Stimulated activated CD4-positive, alpha-beta T cell treated with anti-CD3 and anti-CD28 coated beads, Interleukin-4, amount 100 ng/mL, for 48 hours (primary cell): ENCODE measurements at places on chromosomes 2 and 18.

GRCh38 chr18:22171258-22172119, 2.1 kb downstream of the GATA6 start:
- DNase-seq: no peak

- DNase-seq: no peak
Measured at GRCh38 chr18:49560624-49561288, 1.1 kb upstream of the LIPG start.

- no peak for DNase-seq
Measured at GRCh38 chr2:203553784-203554183, 18.7 kb upstream of the RAPH1 start.

DNA sequence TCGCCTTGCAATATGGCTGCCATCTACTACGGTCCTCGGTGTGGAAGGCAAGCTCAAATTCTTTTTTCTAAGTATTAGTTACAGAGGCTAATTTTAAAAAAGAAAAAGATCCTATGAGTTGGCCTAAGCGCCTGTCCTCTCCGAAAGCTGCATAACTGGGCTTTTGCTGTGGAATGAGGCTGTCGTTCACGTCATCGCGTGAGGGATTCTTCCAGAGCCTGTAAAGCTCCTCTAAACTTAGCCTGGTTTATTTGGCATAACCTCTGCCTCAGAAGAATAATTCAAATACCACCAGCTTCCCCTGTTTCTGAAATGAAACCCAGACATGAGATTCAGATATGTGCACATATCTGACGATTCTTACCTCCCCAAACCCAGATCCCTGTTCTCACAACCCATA, 187.4 kb downstream of the DNER start:
- no peak for DNase-seq

DNA sequence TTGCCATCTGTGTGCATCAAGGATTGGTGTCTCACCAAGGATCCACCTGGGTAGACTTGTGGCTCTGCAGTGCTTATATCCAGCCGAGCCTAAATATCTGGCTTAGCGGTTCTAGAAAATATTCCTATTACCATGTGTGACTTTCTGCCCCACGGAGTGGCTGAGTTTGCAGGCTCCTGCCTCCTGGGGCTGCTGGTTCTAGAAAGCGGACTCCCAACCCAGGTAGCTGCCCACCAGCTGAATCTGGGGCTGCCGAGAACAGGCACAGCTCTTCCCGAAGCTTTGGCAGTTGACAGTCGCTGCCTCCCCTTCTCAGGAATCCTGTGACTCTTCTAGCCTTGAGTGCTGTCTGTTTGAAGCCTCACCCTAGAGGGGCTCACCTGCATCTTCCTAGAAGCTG, 104.6 kb downstream of the TPGS2 start:
- DNase-seq: no peak

- DNase-seq: no peak
Measured at GRCh38 chr2:30684996-30685395, 122.2 kb downstream of the CAPN13 start.

DNA sequence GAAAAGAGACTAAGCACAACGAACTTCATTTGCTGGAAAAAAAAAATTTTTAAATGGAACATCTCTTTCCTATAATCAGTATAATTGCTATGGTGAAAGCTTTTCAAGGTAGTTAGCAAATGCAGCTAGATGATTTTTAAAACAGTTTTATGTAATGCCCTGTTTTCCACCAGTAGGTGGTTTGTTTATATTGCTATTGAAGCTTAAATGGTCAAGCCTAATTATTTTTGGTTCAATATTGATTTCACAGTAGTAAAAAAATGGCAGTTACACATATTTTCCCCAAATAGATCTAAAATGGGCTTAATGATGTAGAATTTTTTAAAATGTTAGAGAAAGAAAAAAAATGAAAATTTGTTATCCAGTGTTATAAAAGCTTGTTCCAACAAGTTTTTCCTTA, 70.2 kb downstream of the CDH19 start:
- DNase-seq: no peak

- no peak for DNase-seq
Measured at GRCh38 chr2:201507725-201508124, 56.2 kb downstream of the STRADB start.

DNA sequence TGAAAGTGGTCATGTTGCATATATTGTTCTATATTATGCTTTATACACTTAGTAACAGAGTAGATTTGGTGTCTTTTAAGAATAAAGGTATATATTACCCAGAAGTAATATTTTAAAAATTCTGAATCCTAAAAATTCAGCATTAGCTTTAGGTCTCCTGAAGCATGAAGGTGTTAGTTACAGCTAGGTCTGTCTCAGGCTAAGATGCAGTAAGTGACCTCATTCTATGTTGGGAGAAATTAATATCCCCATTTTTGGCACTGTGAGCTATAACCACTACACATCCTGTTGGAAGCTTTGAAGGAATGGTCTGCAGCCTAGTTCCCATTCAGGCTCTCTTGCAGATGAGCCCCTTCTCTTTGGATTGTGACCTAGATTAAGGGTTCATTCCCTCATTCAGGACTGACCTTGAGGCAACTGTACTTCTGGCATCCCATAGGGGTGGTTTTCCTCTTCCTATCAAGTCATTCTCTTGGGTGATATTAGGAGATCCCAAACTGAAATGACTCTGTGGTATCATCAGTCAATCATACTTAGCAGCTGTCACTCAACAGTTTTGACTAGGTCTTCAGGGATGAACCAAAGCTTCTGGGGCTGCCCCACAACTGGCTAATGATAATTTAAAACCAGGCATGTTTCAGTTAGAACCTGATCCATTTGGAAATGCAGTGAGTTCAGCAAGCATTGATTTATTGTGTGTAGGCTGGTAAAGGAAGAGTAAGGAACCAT, 117.7 kb downstream of the GPD2 start:
- DNase-seq: no peak

DNA sequence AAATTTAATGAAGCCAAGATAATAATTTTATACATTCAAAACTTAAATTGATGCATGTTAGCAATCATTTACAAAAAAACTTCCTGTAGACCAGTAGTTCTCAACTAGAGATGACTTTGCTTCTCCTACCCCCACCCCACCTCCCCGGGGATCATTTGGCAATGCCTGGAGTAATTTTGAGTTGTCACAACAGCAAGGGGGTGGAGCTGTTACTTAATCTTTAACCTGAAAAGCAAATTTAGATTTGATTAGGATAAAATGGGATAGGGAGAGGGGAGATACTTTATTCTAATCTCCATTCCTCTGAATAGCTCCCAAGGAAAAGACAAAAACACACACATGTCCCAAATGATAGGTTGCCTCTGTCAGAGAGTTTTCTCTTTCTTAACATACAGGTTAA, 4.2 kb downstream of the SLC40A1 start:
- DNase-seq: no peak

DNA sequence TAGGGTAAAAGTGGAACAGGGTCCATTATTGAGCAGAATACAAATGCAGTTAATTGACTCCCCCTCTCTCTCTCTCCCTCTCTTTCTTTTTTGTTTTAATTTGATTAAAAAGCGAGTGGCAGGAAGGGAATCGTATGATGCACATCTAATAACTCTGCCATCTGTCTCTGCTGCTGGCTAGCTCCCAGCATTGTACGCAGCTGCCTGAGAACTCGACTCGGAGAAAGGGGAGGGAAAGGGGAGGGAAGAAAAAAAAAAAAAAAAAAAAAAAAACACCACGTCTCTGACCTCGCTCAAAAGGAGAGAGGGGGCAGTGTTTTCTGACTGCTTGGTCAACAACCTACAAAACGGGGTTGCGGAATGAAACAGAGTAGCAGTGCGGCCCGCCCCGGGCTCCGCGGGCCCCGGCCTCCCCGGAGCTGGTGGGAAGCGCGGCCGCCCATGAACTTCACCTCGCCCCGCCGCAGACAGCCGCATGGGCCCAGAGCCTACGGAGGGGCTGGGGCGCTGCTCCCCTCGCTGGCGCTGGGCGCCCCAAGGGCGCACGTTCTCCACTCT, 265.7 kb downstream of the TCF4 start:
- no peak for DNase-seq

DNA sequence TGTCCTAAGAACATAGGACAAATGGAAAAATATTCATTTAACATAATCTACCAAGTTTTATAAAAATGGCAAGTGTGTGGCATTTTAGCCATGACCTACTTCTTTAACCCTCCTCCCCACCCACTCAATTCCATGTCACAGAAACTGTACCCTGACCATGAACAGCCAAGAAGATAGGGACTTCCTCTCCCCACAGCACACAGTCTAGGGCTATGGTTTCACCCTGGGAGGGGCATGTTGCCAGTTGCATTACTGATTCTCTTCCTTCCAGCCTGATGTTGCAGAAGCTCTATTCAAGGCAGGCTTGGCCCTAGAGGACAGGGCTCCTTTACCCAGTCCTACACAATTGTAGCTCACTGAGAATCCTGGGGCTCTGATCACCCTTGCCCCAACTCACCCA, 153.6 kb upstream of the KLF7 start:
- no peak for DNase-seq

DNA sequence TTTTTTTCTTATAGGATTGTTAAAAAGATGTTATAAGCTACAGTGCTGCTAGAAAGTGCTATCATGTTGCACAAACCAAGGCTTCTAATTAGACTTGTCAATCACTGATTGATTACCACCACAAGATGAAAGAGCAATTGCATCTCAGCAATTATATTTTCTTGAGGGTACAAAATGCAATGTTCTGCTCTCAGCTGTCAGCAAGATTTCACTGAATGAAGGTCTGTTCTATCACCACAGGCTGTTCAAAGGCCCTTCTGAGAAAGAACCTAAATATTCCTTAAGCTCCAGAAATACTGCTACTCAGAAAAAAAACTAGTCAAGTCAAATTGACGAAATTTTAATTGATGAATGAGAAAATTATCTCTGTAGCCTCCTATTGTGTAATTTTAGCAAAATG, 301.9 kb upstream of the KYNU start:
- no peak for DNase-seq

GRCh38 chr18:33751613-33752221, 173.7 kb downstream of the ASXL3 start:
- DNase-seq: no peak

DNA sequence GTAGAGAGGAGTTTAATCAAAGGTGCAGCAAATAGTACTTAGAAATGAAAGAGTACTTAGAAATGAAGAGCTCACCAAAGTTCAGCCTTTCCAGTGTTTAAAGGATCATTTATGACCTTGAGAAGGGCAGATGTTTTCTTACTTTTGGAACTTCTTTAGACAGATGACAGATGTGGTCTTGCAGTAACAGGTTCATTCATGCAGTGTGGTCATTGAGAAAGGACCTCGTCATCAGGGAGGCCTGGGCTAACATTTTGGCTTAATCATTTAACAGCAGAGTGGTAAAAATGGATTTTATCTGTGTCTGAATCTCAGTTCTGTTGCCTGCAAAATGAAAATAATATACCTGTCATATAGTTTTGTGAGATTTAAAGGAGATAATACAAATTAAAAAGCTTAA, 75.1 kb upstream of the NT5C1B start:
- no peak for DNase-seq

DNA sequence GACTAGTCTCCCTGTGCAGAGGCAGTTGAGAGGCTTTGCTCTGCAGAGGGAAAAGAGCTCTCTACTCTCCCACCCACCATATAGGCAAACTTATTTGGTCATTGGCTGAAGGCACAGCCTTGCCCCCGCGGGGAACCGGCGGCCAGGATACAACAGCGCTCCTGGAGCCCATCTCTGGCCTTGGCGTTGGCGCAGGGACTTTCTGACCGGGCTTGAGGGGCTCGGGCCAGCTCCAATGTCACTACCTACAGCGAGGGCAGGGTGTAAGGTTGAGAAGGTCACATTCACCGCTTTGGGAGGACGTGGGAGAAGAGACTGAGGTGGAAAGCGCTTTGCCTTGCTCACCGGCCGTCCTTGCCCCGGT, 2.2 kb downstream of the ONECUT2 start:
- DNase-seq: no peak

GRCh38 chr2:17894005-17894404, 15.5 kb downstream of the KCNS3 start:
- DNase-seq: no peak

GRCh38 chr18:67261931-67262552, 254.5 kb downstream of the DSEL start:
- DNase-seq: no peak

GRCh38 chr18:62512996-62513395, 9.8 kb upstream of the ZCCHC2 start:
- no peak for DNase-seq

- DNase-seq: no peak
Measured at GRCh38 chr2:119259296-119259860, 35.7 kb downstream of the STEAP3 start.

DNA sequence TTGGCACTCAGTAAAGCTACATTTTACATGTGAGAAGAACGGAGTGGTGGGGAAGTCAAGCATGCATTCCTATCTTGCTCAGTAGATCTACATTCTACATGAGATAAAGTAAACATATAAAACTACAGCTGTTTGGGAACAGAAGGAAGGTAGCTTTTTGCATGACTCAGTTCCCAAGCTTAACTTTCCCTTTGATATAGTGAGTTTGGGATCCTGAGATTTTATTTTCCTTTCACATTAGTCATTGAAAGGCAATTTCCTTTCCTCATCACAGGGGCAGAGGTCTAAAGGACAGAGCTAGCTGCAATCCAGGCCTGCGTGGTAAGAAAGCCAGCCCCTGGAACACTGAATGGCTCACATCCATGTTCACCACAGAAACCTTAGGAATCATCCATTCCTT, 257.2 kb downstream of the SRBD1 start:
- DNase-seq: no peak

DNA sequence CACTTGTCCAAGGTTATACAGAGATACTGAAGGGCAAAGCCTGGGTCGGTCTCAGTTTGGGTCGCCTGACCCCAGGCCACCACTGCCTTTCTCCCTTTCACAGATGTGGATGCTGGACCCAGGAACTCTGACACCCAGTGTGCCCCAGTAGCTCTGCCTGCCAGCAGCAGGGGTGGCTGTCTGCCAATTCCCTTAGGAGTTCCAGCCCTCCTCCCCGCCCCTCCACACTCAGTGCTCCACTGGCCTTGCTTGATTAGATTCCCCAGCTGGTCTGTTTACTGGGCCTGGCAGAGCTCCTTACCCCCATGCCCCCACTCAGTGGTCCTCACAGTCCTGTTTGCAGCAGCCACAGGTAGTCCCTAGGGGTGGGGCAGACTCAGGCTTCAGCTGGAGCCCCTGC, 75.5 kb downstream of the NPAS2 start:
- no peak for DNase-seq

- no peak for DNase-seq
Measured at GRCh38 chr2:233007739-233008138, 5.3 kb downstream of the NGEF start.

- no peak for DNase-seq
Measured at GRCh38 chr18:42069036-42069435, 114.0 kb downstream of the PIK3C3 start.

DNA sequence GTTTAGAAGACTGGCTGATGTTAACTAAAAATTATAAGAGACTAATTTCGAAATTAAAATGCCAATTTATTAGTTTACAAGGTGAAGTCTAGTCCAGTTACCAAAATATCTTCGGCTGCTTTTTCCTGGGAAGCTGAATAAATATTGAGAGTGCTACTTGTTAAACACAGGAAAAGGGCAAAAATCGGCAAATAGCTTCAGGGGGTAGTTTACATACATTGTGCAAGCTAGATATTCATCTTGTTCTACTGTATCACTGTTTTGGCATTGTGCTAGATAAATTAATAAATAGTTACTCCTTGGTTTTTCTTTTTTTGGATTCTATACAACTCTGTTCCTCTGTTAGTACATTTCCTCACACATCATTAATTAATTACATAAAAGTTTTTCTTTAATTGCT, 29.3 kb downstream of the NHEJ1 start:
- no peak for DNase-seq
